ENCODE measurements at places on chromosomes 4 and X.

GRCh38 chrX:101452056-101452455 lies 33.2 kb upstream of the ARMCX4 start:
- DNase-seq = no peak

DNA sequence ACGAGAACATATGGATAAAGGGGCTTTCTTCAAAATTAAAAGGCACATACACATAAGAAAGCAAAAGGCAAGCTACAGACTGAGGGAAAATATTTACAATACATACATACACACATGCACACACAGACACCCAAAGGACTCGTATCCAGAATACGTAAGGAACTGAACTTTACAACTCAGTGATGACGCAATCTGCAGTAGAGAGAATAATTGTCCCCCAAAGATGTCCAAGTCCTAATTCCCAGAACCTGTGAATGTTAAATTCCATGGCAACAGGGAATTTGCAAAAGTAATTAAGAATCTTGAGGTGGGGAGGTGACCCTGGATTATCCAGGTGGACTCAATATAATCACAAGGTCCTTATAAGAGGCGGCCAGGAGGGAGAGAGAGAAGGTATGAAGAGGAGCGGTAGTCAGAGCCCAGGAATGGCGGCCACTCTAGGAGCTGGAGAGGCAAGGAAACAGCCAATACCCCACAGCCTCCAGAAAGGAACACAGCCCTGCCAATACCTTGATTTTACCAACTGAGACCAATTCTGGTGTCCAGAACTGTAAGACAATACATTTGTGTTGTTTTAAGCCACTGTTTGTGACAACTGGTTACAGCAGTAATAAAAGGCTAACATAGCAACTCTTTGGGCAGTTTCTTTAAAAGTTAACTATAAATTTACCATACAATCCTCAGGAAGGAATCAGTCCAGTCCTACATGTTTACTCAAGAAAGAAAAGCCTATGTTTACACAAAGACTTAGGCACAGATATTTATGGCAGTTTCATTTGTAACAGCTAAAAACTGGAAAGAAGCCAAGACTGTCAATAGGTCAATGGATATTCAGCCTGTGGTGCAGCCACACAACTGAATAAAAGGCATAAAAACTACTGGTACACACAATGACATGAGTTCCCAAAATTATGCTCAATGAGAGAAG lies 27.3 kb upstream of the STS start:
- DNase-seq = no peak

- DNase-seq = no peak
Measured at GRCh38 chr4:16516796-16517439, 290.6 kb upstream of the TAPT1 start.

GRCh38 chr4:129900430-129900953 lies 804.5 kb downstream of the C4orf33 start:
- DNase-seq = no peak

GRCh38 chr4:77992581-77992980 lies 64.5 kb upstream of the FRAS1 start:
- DNase-seq = no peak

DNA sequence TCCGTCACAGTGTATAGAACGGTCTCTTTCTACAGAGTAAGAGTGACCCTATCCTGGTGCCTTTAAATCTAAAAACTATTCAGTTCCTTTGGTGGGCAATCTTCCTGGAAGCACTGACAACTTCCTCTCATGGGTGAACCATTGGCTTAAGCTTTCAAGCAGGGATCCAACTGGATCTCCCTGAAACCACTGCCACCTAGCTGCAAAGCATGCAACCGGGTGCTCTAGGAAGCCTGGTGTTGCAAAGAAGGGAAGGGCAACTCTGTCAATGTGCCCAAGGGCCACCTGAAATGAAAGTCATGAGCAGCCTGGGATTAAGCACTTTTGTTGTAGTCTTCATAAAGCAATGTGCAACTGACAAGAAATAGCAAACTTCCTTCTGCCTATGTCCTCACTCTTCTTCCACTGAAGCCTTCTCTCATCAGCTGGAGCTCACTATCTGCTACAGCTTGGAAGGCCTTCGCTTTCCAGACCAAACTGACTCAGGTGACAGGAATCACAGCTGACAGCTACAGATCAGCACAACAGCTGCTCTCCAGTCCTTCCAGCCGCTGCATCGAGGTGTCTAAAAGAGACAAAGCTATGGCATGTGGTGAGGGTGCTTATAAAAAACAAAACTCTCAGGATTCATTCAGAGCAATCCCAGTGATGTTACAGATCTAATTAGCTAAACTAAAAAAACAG lies 46.1 kb downstream of the SETD7 start:
- peak; percentile 15 for DNase-seq

DNA sequence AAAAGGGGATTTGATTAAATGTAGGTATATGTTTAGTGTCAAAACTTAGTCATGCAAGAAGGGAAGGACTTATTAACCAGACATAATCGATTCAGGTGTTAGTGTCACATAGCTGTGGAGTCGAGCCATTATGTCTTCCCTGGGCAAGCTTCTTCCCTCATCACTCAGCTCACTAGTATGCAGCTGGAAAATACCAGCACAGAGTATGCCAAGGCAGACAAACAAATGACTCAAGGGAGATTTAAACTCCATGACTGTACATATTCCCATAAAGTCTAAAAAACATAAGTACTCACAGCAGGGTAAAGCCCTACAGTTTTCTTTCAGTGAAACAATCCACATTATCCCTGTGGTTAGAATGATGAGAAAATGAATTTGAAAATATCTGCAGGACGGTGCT lies 304.5 kb downstream of the CBLL2 start:
- DNase-seq = no peak

GRCh38 chr4:86376850-86377249 lies 17.0 kb upstream of the MAPK10 start:
- DNase-seq = no peak

- DNase-seq = peak; percentile 27
Measured at GRCh38 chr4:157978680-157979361, 194.0 kb downstream of the GASK1B start.

GRCh38 chr4:159768016-159768415 lies 665.1 kb downstream of the RAPGEF2 start:
- DNase-seq = no peak

DNA sequence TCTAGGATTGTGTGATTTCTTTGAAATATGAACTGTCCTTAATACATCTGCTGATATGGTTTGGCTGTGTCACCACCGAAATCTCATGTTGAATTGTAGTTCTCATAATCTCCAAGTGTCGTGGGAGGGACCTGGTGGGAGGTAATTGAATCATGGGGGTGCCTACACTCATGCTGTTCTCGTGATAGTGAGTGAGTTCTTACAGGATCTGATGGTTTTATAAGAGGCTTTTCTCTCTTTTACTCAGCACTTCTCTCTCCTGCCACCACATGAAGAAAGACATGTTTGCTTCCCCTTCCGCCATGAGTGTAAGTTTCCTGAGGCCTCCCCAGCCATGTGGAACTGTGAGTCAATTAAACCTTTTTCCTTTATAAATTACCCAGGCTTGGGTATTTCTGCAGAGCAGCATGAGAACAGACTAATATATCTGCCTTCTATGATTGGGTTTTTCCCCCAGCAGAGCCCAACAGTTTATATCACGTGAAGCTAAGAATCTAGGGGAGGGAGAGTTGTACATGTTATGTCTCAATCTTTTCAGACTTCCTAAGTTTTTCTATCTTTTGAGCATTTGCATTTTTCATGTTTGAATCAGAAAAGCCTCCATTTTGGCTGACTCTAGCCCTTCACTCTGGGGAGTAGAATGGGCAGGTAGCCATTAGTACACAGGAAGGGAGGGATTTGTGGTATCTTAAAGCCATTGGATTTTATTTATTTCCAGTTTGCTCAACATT lies 58.9 kb downstream of the PLAC1 start:
- no peak for DNase-seq

GRCh38 chr4:158762553-158762952 lies 6.3 kb upstream of the FNIP2 start:
- no peak for DNase-seq

GRCh38 chr4:15811703-15812337 lies 33.7 kb downstream of the CD38 start:
- no peak for DNase-seq

- DNase-seq = peak; percentile 76
Measured at GRCh38 chr4:38529189-38530115, 134.5 kb upstream of the KLF3 start.

DNA sequence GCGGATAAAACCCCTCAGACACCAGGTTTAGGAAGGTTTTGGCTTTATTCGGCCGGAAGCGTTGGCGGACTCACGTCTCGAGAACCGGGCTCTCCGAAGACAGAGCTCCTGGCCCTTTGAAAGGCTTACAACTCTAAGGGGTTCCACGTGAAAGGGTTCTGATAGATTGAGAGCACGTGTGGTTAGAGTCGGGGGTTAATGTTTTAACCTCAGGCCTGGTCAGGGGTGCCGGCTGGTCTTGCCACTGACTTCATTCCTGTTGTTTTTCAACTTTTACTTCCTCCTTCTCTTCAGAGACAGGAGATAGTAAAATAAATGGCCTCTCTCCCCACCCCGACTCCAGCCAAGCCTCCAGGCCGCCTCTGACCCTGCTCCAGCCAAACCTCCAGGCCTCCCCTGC lies 4.7 kb upstream of the ASMT start:
- DNase-seq = no peak

- no peak for DNase-seq
Measured at GRCh38 chr4:33996075-33996718, 2248.1 kb downstream of the ARAP2 start.

GRCh38 chr4:143347484-143348111 lies 10.9 kb downstream of the GAB1 start:
- peak; percentile 54 for DNase-seq

- DNase-seq = no peak
Measured at GRCh38 chr4:83709627-83710026, 173.7 kb downstream of the GPAT3 start.

- peak; percentile 12 for DNase-seq
Measured at GRCh38 chr4:9703391-9703790, 78.0 kb upstream of the DRD5 start.

DNA sequence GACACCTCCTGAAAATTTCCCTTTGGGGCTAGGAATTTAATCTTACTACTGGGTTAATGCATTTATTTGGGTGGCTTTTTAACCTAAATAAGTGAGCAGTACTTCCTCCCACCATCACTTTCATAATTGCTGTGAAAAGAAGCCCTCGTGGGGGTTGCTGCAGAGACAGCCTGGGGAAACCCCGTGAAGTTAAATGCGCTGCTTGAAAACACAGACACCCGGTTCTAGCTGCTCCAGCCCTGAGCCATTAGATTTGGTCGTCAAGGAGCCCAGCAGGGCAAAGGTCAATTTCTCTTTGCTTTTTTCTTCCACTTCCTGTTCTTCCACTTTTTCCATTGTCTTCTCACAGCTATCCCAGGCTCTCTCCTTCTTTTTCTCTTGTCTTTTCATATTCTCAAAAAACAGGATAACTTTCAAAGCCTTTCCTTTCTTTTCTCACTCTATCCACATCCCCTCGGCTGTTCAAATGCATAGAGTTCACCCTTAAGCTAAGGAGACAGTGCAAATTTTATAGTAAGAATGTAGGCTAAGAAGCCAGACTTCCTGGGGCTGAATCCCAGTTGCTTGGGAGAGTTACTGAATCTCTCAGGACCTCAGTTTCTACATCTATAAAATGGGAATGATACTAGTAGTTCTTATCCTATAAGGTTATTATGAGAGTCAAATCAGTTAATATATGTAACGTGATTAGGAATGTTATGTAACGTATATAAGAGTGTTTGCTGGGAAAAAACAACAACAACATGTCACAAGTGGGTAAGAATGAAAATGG lies 91.5 kb upstream of the ZNF827 start:
- no peak for DNase-seq

DNA sequence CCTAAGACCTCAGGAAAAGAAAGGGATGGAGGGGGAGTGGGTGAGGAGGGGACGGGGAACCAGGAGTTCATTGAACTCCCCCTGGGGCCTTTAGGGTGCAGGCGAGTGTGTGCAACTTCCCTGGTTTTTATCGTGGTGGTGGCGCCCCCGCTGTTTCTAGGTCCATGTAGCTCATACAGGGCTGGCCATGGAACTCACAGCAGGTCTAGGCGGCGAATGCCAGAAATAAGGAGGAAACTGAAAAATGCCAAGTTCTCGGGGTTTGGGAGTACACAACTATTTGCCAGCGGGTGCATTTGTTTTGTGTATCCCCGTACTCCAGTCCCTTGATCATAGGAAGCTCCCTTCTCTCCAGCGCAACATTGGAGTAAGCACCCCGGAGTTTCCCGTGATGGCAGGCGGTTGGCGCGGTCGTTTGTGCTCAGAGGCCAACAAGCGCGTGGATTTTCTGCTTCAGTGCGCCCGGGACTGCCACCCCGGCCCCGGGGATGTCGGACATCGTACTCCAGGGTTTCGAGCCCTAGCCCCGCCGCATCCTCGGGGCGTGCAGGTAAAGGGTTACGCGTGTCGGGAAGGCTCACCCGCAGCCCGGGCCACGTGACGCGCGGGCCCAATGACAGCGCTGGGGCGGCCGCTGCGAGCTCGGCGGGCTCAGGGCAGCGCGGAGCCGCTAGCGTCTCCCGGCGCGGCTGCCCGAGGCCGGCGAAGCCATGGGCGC lies 208.9 kb downstream of the NWD2 start:
- no peak for DNase-seq

DNA sequence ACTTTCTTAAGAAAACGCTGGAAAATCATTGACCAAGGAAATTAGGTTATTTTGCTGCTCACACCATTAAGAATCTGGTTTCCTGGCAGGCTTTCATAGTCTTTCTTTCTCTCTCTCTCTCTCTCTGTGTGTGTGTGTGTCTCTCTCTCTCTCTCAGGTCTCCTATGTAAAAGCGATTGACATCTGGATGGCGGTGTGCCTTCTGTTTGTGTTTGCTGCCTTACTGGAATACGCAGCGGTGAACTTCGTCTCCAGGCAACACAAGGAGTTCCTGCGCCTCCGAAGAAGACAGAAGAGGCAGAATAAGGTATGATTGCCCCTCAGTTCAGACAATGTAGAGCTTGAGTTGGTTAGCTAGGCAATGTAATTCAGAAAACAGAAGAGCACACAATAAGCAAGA lies 161.2 kb downstream of the GLRA2 start:
- no peak for DNase-seq

DNA sequence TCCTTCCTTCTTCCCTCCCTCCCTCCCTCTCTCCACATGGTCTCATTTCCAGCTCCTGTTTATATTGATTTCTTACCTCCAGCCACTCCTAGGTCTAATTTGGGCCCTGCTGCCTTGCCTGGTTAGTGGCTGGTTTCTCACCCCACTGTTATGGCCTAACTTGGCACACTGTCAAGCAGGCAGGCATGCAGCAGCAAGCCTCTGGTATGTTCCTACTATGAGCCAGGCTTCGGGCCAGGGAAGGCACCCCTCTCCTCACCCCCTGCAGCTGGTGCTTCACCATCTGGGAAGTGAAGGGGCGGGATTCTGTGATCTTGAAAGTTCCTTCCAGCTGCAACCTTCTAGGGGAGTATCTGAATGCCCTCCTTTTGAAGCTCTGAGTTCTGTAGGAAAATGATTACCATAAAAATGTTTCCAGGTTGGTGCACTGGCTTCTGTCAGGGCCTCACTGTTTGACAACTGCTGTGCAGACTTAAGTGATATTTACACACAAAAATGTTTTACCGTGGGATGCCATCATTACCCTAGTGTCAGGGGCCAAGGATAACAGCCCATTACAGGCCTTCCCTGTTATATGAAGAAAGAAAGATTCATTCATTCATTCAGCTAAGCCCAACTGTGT lies 10.1 kb upstream of the VMA21 start:
- no peak for DNase-seq

- DNase-seq = no peak
Measured at GRCh38 chrX:115419069-115419468, 129.6 kb downstream of the LUZP4 start.
